ENCODE measurements at places on chromosomes 13 and 19.

- DNase-seq, result no peak
These were observed 20.8 kb downstream of the NOVA2 start for GRCh38 chr19:45952686-45953505.

DNA sequence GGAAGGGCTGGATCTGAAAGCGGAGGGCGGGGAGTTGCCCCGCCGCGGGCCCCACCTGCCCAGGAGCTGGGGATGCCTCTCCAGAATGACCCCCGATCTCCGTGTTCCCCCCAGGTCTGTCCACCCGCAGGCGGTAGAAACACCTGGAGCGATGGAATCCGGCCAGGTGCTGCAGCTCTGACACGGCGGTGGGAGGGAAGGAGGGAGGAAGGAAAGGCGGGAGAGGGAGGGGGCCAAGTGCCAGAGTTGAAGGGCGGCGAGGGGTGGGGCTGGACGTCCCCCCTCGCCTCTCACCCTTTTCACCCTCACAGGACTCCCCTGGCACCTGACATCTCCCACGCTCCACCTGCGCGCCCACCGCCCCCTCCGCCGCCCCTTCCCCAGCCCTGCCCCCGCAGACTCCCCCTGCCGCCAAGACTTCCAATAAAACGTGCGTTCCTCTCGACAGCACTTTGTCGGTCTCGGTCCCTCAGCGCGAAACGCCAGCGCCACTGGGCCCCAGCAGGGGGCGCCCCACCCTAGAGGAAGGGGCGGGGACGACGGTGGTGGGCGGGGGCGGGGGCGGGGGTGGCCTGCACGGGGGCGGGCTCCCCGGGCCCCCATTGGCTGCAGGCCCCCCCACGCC, 337 bp upstream of the FXYD7 start:
- DNase-seq, result peak; percentile 62

DNA sequence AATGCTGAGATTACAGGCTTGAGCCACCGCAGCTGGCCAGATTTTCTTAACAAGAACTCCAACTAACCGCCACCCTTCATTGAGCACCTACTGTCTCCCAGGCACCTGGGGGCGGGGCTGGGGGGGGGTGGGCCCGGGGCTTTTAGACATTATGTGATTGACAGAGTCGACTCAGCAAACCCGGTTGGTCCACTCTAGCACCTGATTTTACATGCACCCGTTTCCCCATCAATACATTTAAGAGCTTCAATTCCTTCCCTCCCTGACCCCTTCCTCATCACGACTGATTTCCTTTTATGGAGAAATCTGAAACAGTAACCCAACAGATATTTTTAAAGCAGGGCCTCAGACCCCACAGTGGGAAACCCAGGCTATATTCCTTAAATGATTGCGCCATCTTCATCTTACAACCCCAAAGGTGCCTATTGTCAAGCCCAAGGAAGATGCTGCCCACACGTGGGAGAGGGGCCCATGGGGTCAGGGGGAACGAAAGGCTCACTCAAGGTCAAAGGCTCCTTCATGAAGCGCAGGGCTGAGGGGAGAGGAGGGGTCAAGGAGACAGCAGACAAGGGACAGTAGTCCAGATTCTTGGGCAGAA, 1.8 kb downstream of the INSR start:
- DNase-seq, result no peak

- DNase-seq, result no peak
These were observed 249.0 kb downstream of the DLEU7 start for GRCh38 chr13:50594276-50595051.

- DNase-seq, result no peak
These were observed 967 bp upstream of the NR2C2AP start for GRCh38 chr19:19204181-19204580.

- no peak for DNase-seq
These were observed 659.0 kb downstream of the SLITRK6 start for GRCh38 chr13:85140192-85140591.

DNA sequence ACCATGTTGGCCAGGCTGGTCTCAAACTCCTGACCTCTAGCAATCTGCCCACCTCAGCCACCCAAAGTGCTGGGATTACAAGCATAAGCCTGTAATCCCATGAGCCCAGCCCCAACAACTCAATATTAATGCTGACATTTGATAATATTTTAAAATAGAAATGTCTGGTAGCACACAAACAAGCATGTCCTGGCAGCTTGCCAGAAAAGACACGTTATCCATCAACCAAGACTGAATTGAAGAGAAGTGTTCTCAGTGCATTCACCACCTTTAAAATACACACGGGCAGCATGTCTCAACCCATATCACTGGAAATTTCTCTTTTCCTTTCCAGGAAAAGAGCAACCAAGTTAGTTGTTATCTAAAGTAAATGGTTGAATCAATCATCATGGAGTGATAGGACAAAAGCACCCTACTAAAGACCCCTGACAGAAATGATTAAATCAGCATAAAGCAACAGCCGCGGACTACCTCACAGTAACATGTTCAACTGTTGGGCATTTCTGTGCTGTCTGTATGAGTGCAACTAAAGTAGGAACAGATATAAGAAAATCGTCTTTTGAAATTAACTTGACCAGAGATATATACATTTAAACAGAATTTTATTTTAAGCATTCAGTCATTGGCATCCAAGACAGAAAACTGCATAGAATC, 25.0 kb downstream of the LHFPL6 start:
- DNase-seq, result no peak

- no peak for DNase-seq
These were observed 6.3 kb downstream of the ARGLU1 start for GRCh38 chr13:106561551-106562170.

- no peak for DNase-seq
These were observed 36.1 kb downstream of the CRTC1 start for GRCh38 chr19:18719541-18719940.

- no peak for DNase-seq
These were observed 7.3 kb downstream of the OPA3 start for GRCh38 chr19:45577111-45577905.

GRCh38 chr13:76861859-76862258, 24.3 kb downstream of the KCTD12 start:
- no peak for DNase-seq

GRCh38 chr13:102328909-102329308, 72.9 kb downstream of the FGF14 start:
- no peak for DNase-seq

- DNase-seq, result no peak
These were observed 18.4 kb downstream of the TMEM272 start for GRCh38 chr13:51826606-51827005.

DNA sequence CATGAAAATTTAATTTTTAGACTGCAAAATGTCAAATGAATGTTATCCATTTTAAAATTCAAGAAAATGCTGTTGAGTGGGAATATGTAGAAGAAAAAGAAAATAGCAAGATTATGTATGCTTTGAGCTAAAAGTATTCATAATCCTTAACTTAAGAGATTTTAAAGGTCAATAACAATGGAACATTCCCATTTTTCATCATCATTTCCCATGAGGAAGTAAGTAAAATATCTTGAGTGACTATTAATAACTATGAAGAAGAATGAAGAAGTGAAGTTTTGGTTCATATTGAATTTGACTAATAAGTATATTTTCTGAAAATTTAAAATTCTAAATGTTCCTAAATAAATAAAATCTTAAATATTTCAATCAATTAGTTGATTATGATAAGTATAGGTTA, 273.4 kb downstream of the DACH1 start:
- no peak for DNase-seq

DNA sequence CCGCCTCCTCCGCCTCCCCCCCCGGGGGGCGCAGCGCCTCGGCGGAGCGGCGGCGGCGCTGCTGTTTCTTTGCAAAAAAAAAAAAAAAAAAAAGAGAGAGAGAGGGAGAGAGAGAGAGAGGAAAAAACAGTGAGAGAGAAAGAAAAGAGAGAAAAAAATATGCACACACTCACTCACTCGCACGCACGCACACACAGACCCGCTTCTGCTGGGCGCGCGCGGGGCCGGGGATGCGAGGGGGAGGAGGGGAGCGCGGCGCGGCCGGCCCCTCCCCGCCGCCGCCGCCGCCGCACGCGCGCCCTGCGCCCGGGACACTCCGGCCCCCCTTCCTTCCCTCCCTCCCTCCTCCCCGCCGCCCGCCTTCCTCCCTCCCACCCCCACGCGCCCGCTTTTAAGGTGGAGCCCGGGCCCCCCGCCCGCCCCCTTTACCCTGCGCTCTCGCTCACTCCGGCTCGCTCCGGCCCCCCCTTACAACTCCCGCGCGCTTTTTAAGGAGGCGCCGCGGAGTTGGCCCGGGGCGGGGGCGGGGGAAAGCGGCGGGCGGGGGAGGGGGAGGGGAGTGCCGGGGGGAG, at the start of gene SAMD1:
SAMD1 (minus strand) TSS at position 243 of the 572 bp plus-strand sequence.
- peak; percentile 80 for DNase-seq

GRCh38 chr19:29664753-29665214, 477 bp upstream of the PLEKHF1 start:
- DNase-seq, result no peak

- DNase-seq, result no peak
These were observed 64.0 kb downstream of the RXFP2 start for GRCh38 chr13:31803311-31803710.

DNA sequence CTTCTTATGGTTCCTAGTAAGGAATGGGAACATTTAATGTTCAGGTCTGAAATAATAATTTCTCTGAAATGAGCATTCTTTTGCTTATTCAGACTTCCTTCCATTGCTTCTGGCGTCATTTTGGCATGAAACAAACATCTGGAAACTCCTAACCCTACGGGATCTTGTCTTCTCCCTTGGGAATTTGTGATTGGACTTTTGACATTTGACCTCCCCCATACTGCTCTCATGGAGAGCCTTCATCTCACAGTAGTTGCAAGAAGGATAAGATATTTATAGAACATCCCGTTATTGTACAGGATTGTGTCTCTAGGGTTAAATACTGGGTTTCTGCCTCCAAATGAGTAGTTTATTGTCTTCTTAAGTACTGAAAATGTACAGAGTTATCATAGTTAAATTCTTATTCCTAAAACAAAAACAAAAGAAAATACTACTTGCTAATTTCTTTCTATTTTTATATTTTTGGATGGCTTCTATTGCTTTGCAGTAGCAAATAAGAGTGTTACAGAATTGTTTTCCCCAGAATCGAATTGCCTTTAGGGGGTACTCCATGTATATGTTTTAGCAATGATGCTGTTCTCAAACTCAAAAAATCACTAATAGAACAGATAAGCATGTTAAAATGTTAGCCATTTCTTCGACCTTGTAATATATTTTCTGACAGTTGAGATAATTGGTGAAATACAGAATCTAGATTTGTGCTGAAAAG, 366.8 kb downstream of the DLEU7 start:
- no peak for DNase-seq

- DNase-seq, result no peak
These were observed 2.4 kb upstream of the ACTL9 start for GRCh38 chr19:8700956-8701355.

DNA sequence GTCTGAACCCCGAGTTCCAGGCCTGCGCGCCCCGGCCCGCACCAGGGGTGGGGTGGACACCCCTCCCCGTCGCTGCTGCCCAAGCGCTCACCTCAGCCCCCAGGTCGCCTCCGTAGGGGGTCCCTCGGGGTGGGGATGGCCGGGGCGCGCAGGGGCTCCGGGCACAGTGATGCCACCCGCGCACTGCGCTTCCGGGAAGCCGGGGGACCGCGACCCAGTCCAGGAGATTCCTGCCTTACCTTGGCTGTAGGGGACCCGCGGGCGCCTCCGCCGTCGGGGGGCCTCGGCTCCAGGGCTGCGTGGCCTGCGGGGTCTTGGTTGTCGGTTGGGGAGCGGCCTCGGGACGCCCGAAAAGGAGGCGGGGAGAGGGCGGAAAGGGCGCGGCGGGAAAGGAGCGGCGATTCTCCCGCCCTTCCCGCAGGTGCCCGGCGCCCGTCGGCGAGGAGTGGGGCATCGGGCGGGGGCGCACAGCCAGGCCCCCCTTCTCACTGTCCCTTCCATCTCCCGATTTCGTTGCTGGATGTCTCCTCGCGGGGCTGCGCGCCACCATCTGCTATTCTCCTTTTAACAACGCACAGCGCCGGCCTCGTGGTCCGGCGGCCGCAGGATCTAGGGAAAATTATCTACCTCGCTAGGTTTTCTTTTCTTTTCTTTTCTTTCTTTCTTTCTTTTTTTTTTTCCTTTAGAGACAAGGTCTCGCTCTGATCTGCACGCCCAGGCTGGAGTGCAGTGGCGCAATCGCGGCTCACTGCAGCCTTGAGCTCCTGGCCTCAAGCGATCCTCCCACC, at the start of gene KEAP1:
KEAP1 (minus strand) TSS at position 355 of the 788 bp plus-strand sequence. CDS start 3,323 bp downstream, outside the sequence.
- peak; percentile 36 for DNase-seq

GRCh38 chr13:105412171-105412570, 1123.3 kb downstream of the EFNB2 start:
- DNase-seq, result no peak

DNA sequence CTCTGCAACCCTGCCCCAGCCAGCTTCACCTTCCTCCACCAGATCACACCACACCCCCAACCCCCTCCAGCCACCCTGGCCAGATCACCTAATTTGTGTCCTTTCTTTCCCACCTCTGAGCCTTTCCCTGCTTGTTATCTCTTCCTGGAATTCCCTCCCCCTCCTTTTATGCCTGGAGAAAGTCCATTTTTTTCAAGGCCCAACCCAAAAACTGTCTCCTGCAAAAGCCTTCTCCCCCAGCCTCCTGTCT, 5.3 kb upstream of the TLE2 start:
- no peak for DNase-seq

DNA sequence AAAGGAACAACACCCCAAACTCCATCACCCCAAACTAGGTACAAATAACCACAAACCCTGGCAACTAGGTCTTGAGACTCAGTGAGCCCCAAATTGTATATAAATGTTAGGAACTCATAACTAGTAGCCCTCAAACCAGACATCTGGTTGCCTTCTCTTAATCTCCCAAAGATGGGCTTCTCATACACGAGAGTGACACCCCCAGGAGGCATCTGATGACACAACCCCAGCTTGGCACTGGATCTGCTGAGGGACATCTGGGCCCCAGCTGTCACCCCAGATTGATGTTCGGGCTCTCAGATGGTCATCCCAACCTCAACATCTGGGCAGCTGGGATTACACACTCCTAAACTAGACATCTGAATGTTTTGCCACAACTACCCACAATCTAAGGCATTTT, 14.8 kb downstream of the RABAC1 start:
- no peak for DNase-seq

DNA sequence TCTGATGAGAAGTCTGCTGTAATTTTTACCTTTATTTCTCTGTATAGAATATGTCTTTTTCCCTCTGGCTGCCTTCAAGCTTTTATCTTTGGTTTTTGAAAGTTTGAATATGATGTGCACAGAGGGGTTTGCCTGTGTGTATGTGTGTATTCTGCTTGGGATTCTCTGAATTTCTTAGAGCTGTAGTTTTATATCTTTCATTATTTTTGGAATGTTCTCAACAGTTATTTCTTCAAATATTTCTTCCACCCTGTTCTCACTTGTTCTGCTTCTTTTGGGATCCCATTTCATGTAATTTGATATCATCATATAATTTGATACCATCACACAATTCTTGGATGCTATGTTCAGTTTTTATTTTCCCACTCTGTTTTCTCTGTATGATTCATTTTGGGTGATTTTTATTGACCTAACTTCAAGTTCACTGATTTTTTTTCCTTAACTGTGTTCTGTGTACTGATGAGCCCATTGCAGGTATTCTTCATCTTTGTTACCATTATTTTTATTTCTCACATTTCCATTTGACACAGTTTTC, 7.5 kb downstream of the COG3 start:
- DNase-seq, result no peak

- no peak for DNase-seq
These were observed 44.8 kb upstream of the SERTM1 start for GRCh38 chr13:36629057-36629385.

Data from NCI-H1105 (cell line).